Progenitor cell of endocrine pancreas (in vitro differentiated cells): ENCODE measurements at places on chromosomes 2 and 18.

GRCh38 chr2:134138115-134138514 lies 115.8 kb upstream of the MGAT5 start:
- DNase-seq: no peak

DNA sequence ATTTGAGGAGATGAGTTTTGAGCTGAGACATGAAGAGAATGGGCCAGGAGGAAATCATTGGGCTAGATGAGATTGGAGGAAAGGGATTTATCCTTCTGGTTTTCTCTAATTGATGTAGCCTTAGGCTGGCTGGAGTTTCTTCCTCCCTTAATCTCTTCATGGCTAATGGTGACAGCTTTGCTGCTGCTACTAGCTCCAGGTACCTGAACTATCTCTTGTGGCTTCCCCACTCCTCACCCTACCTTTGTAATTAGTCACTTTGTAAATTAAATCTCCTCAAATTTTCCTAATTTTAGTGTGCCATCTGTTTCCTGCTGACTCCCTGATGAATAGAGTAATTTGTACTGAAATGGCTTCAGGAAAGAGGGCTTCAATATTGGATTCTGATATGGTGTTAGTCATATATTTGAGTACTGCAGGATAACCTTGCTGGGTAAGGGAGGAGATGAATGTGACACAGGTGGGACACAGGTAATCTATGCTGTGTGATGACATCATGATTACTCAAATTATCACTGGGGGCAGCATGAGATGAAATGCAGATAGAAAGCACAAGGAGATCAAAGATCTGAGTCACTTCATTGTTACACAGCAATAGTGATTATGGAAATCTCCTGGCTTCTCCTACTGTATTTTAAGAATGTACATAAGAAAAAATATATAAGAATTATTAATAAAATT lies 1134.1 kb upstream of the DDX18 start:
- DNase-seq: no peak

- no peak for DNase-seq
These were observed 48.7 kb downstream of the FBXO48 start for GRCh38 chr2:68418419-68418818.

DNA sequence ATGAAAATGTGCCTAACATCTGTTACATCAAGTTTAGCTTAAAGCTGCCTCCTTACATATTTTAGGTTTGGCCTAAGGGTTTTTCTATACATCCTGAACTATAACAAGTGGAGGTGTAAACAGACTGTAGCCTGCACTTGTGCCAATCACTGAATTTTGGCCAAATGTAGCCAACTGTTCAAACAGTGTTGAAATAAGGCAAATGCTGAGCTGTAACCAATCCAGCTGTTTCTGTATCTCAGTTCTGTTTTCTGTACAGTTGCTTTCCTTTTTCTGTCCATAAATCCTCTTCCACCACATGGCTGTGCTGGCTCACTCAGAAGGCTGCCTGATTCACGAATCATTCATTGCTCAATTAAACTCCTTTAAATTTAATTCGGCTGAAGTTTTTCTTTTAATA lies 19.2 kb upstream of the CAPN13 start:
- no peak for DNase-seq

- DNase-seq: no peak
These were observed 649 bp upstream of the HSBP1L1 start for GRCh38 chr18:79963658-79964329.
